Left ventricle myocardium inferior (tissue), 1 donor: ENCODE measurements at places on chromosomes 5 and 9. TPM values are rescaled to one million over a fixed set of nuclear protein-coding genes. Genes with fewer than 3 reads are reported as not detected.
A peak's percentile ranks its signal among the peaks of the same experiment; 100 is the strongest.

- no peaks in the 10 kb centered on the region for H3K27me3 ChIP-seq
- no peak for DNase-seq
- no peak overlapping the region for H3K27ac ChIP-seq
These were observed 1379.9 kb downstream of the EFNA5 start for GRCh38 chr5:106290841-106291240.

Gene PCDHGC3
- total RNA-seq = 15.6 TPM

- no peaks in the 10 kb centered on the region for H3K4me1 ChIP-seq
- H3K27ac ChIP-seq = no peak overlapping the region
- peaks cover 18% of the 10 kb centered on the region for H3K27me3 ChIP-seq
- no peak for DNase-seq
- H3K4me3 ChIP-seq = no peak overlapping the region
These were observed 134.3 kb downstream of the MACROH2A1 start for GRCh38 chr5:135264451-135265440.

DNA sequence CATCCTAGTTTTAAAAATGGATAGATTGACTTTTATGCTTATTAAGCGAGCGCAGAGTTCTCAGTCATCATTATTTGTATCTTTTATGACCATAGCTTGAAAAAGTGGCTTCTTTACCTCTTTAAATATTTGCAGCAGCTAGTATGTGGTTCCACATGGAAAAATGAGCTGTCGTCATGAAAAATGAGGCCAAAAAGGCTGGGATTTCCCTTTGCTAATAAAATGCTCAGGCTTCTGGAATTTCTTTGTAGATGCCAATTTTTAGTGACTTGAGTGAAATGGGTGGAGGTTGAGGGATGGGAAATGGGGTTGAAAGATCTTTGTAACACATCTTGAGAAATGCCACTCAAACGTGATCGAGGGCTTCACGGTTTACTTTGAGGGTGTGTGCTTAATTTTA is 35.2 kb downstream of the RAI14 start:
- H3K4me3 ChIP-seq = no peak overlapping the region
- H3K27ac ChIP-seq = no peak overlapping the region
- H3K27me3 ChIP-seq = no peaks in the 10 kb centered on the region
- no peaks in the 10 kb centered on the region for H3K36me3 ChIP-seq
- no peak for DNase-seq
- H3K4me1 ChIP-seq = peaks cover 43% of the 10 kb centered on the region

Gene GLRA1
- not detected for total RNA-seq

- no peaks in the 10 kb centered on the region for H3K36me3 ChIP-seq
- H3K27me3 ChIP-seq = no peaks in the 10 kb centered on the region
- no peak overlapping the region for H3K27ac ChIP-seq
- no peaks in the 10 kb centered on the region for H3K4me1 ChIP-seq
- DNase-seq = no peak
- H3K4me3 ChIP-seq = no peak overlapping the region
These were observed 18.8 kb upstream of the KIF2A start for GRCh38 chr5:62287237-62287636.

Gene PCDHGB4
- total RNA-seq = 4.2 TPM

Gene CFAP157
- not detected for total RNA-seq

DNA sequence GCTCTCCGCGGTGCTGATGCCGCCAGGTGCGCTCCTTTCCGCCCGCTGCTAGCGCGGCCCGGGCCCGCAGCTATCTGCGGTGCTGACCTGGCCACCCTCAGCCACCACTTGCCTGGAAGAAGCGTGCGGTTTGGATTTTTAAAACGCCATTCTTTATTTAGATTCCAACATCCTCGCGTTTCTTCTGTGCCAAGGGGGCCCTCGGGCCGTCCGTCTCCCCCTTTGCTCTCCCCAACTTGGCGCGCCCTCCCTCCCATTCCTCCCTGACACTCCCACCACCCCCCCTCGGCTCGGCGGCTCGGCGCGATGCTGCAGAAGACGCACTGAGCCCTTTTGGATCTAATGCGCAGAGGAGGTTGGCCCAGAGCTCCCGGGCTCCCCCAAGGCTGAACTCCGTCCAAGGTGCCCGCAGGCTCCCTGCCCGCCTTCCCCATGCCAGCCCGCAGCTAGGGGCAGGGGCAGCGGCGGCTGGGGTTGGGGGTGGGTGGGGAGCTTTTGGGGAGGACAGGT is at the start of gene BARHL1:
Gene BARHL1 (plus strand): TSS at position 331 of the 510 bp plus-strand sequence. CDS start 192 bp downstream, outside the sequence.
- no peak for DNase-seq
- peaks cover 100% of the 10 kb centered on the region for H3K27me3 ChIP-seq
- peak within 1 kb of the TSS; percentile 53 for H3K4me3 ChIP-seq
- H3K36me3 ChIP-seq = no peaks in the 10 kb centered on the region

- H3K4me3 ChIP-seq = no peak overlapping the region
- H3K27ac ChIP-seq = no peak overlapping the region
- H3K4me1 ChIP-seq = no peaks in the 10 kb centered on the region
- H3K27me3 ChIP-seq = no peaks in the 10 kb centered on the region
- DNase-seq = no peak
These were observed 351.7 kb downstream of the CWC27 start for GRCh38 chr5:65120371-65120967.

Gene F2RL1
- total RNA-seq = 2.0 TPM

- peaks cover 3% of the 10 kb centered on the region for H3K36me3 ChIP-seq
- no peaks in the 10 kb centered on the region for H3K4me1 ChIP-seq
- H3K27me3 ChIP-seq = no peaks in the 10 kb centered on the region
- no peak overlapping the region for H3K27ac ChIP-seq
- no peak overlapping the region for H3K4me3 ChIP-seq
These were observed 5.2 kb upstream of the HDHD3 start for GRCh38 chr9:113381909-113382411.

- H3K27me3 ChIP-seq = no peaks in the 10 kb centered on the region
- DNase-seq = no peak
- peak overlapping the region; percentile 54 for H3K27ac ChIP-seq
- H3K4me3 ChIP-seq = no peak overlapping the region
These were observed 76.7 kb downstream of the PLCXD3 start for GRCh38 chr5:41433552-41434181.

GRCh38 chr9:114110180-114110579 is 11.1 kb upstream of the KIF12 start:
- H3K36me3 ChIP-seq = no peaks in the 10 kb centered on the region
- no peak overlapping the region for H3K27ac ChIP-seq
- DNase-seq = no peak
- H3K4me1 ChIP-seq = peaks cover 19% of the 10 kb centered on the region
- H3K4me3 ChIP-seq = no peak overlapping the region

GRCh38 chr9:114282507-114282906 is 40.4 kb upstream of the ORM1 start:
- no peaks in the 10 kb centered on the region for H3K36me3 ChIP-seq
- peaks cover 9% of the 10 kb centered on the region for H3K4me1 ChIP-seq
- no peak overlapping the region for H3K4me3 ChIP-seq
- DNase-seq = peak; percentile 6
- no peak overlapping the region for H3K27ac ChIP-seq

GRCh38 chr9:123825342-123826060 is 104.4 kb downstream of the DENND1A start:
- peaks cover 17% of the 10 kb centered on the region for H3K36me3 ChIP-seq
- no peak overlapping the region for H3K4me3 ChIP-seq
- no peaks in the 10 kb centered on the region for H3K27me3 ChIP-seq

DNA sequence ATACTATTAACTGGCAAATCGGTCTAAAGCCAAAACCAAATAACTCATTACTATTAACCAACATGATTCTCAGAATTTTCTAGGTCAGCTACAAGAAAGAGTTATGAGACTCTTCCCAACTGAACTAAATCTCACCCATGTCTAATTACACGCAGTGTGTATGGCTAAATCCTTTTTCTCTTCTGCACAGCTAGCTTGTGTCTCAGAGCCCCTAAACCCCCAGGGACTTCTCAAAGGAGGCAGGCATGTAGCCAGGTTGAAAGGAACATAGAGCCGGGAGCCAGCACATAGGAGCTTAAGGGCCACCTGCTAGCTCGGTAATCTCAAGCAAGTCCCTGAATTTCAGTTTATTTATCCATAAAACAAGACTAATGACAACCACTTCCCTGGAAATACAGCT is 2.2 kb upstream of the GZMK start:
- H3K27me3 ChIP-seq = peaks cover 13% of the 10 kb centered on the region
- H3K4me1 ChIP-seq = no peaks in the 10 kb centered on the region
- no peaks in the 10 kb centered on the region for H3K36me3 ChIP-seq
- H3K27ac ChIP-seq = no peak overlapping the region
- H3K4me3 ChIP-seq = no peak overlapping the region

Gene BARX1
- not detected for total RNA-seq

DNA sequence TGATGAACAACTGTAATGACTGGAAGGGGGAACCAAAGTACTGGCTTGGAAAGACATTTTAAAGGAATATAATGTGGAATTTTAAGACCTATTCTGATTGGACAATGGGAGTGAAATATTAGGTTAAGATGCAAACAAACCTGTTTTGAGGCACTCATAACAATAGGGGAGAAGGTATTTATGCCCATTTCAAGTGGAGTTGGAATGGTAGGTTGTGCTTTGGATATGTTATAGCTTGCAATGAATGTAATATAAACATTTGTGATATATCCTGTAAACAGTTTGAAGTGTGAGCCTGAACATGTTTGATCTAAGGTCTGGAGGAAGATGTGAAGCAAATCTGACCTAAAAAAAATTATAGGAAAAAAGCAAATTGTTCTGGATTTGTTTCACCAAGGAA is 129.6 kb upstream of the GRHPR start:
- DNase-seq = no peak
- H3K27me3 ChIP-seq = no peaks in the 10 kb centered on the region
- no peaks in the 10 kb centered on the region for H3K36me3 ChIP-seq
- peaks cover 29% of the 10 kb centered on the region for H3K4me1 ChIP-seq
- no peak overlapping the region for H3K27ac ChIP-seq

Gene RGP1
- 30.2 TPM for total RNA-seq

DNA sequence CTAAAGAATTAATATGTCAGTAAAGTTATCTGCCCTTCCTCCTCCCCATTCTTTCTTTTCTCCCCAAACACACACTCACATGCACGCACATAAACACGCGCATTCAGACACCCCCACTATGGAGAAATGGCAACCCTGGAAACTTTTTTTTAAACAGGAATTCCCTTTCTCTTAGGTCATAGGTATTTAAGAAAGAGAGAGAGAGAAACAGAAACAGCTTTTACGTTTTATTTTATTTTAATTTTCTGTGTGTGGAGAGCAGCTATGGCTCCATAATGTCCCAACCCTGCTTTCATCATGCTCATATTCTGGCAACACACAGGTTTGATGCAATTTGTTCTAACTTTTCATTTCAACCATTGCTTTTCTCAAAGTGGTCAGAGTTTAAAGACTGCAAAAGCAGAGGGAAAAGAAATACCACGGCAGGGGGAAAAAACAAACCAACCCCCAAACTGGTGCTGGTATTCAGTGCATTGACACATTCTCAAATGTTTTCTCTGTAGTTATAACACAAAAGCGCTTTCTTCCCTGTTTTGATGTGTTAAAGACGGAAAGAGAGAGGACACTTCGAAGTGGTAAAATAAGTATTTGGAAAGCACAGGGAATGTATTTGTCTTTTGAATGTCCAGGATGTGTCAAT is 126.0 kb upstream of the TMEM161B start:
- H3K27me3 ChIP-seq = no peaks in the 10 kb centered on the region
- peaks cover 4% of the 10 kb centered on the region for H3K4me1 ChIP-seq
- H3K27ac ChIP-seq = no peak overlapping the region
- no peak for DNase-seq
- H3K36me3 ChIP-seq = no peaks in the 10 kb centered on the region
